Heart left ventricle (tissue), 16 donors: ENCODE measurements at places on chromosomes 1 and 21. TPM values are rescaled to one million over a fixed set of nuclear protein-coding genes. Genes with fewer than 3 reads are reported as not detected.

GRCh38 chr1:213874789-213875188 lies 113.0 kb upstream of the PROX1 start:
- DNase-seq = no peak
- H3K4me1 ChIP-seq = no peaks in the 10 kb centered on the region
- H3K27ac ChIP-seq = no peak overlapping the region

GRCh38 chr1:39500862-39501389 lies 9.5 kb downstream of the BMP8A start:
- H3K27me3 ChIP-seq = no peaks in the 10 kb centered on the region
- no peaks in the 10 kb centered on the region for H3K4me1 ChIP-seq
- no peak for DNase-seq
- H3K36me3 ChIP-seq = no peaks in the 10 kb centered on the region
- H3K27ac ChIP-seq = no peak overlapping the region

Gene PROK1
- 0.26 TPM for total RNA-seq

Gene FLG2
- not detected for total RNA-seq

DNA sequence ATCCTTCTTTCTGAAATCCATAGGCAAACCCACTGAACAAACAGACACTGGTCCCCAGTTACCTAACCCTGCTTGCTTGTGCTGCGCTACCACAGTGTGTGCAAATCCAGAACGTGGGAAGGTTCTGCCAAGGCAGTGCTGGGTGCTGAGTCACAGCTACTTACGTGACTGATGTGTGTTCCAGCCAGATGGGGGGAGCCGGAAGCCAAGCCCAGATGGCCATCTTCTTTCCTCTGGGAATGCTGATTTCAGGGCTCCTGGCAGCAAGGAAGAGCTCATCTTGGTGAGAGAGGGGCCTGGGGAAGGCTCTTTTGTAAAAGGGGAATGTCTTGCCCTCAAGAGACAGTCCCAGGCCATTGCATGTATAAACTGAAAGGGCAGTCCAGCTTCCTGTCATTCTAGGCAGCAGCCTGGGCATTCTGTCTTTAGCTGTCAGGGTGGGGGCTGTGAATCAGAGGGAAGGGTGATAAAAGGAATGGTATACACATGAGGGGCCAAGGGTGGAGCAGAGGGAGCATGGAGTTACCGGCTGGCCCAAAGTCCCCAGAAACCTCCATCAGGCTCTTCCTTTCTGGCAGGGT lies 54.1 kb downstream of the CD46 start:
- no peak overlapping the region for H3K4me3 ChIP-seq
- H3K27me3 ChIP-seq = no peaks in the 10 kb centered on the region
- peaks cover 93% of the 10 kb centered on the region for H3K4me1 ChIP-seq
- DNase-seq = peak; percentile 84

DNA sequence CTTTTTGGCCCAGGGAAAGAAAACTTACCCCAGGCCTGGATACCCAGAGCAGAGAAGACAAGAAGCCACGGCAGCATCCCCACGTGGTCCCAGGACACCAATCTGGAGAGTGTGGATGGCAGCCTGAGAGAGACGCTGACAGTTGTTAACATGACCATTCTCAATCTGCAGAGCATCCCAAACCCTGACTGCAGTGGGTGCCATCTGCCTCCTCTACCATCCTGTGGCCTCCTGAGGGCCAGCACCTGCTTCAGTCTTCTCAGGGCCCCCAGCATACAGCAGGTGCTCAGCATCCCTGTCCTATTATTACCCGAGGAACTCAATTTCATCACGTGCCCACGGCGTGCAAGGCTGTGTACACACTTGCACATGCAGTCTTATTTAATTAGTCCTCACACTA lies 785 bp downstream of the PGLYRP4 start:
- H3K4me3 ChIP-seq = no peak overlapping the region
- DNase-seq = no peak
- no peaks in the 10 kb centered on the region for H3K36me3 ChIP-seq
- H3K4me1 ChIP-seq = no peaks in the 10 kb centered on the region
- peaks cover 32% of the 10 kb centered on the region for H3K27me3 ChIP-seq
- H3K27ac ChIP-seq = no peak overlapping the region

- no peak overlapping the region for H3K27ac ChIP-seq
- no peak overlapping the region for H3K4me3 ChIP-seq
- H3K27me3 ChIP-seq = no peaks in the 10 kb centered on the region
- peaks cover 46% of the 10 kb centered on the region for H3K4me1 ChIP-seq
- H3K36me3 ChIP-seq = no peaks in the 10 kb centered on the region
These were observed 14.6 kb downstream of the EPHX1 start for GRCh38 chr1:225824533-225824941.

DNA sequence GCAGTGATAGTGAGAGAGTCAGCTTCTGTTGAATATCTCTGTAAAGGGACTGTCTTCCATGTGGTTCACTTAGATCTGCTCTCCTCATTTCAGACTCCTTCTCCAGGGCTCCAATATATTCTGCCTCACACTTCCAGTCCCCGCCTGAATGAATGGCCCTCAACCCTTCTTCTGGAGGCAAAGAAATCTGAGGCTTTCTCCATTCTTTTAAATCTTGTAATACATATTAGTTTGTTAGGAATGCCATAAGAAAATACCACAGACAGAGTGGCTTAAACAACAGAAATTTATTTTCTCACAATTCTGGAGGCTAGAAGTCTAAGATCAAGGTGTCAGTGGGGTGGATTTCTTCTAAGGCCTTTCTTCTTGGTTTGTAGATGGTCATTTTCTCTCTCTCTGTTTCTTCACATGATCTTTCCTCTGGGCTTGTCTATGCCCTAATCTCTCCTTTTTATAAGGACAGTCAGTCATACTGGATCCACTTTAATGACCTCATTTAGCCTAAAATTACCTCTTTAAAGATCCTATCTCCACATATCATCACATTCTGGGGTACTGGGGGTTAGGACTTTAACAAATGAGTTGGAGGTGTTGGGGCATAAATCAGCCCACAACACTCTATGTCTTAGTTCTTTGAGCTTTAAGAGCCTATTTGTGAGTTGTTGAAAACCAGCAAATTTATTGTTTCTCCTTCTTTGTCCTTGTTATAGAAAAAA lies 128.5 kb upstream of the KCNK2 start:
- no peaks in the 10 kb centered on the region for H3K27me3 ChIP-seq
- no peaks in the 10 kb centered on the region for H3K4me1 ChIP-seq
- no peak overlapping the region for H3K27ac ChIP-seq
- DNase-seq = no peak
- H3K36me3 ChIP-seq = no peaks in the 10 kb centered on the region
- no peak overlapping the region for H3K4me3 ChIP-seq

Gene HHIPL2
- total RNA-seq = 1.1 TPM

Gene DDR2
- total RNA-seq = 55.3 TPM

DNA sequence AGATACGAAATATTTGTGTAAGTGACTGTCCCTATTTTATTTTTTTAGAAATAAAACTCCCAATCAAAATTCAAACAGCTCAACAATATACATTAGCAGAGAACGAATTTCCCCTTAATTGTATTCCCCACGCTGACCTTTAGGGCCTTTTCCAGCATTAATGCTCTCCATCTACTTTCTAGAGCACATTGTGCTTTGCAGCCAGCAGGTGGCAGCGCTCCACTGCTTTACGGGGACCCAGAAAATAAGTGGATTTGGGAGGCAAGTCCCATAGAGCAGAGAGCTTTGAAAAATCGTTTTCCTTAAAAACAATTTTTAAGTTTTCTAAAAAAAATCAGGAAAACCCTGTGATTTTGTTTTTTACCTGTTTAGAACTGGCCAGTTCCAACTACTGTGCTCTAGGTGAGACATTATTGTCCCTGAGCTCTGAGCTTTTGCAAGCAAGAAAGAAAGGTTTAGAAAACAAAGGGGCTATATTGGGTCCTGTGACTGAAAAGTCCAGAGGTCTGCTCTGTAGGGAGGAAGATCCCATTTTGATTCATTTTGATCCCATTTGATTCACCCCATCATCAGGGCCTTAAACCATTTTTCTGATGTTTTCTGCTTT lies 144.4 kb upstream of the ZNF644 start:
- H3K4me3 ChIP-seq = no peak overlapping the region
- DNase-seq = no peak
- no peak overlapping the region for H3K27ac ChIP-seq

GRCh38 chr1:44999232-44999631 lies 11.9 kb downstream of the HECTD3 start:
- no peak for DNase-seq
- H3K4me3 ChIP-seq = no peak overlapping the region

DNA sequence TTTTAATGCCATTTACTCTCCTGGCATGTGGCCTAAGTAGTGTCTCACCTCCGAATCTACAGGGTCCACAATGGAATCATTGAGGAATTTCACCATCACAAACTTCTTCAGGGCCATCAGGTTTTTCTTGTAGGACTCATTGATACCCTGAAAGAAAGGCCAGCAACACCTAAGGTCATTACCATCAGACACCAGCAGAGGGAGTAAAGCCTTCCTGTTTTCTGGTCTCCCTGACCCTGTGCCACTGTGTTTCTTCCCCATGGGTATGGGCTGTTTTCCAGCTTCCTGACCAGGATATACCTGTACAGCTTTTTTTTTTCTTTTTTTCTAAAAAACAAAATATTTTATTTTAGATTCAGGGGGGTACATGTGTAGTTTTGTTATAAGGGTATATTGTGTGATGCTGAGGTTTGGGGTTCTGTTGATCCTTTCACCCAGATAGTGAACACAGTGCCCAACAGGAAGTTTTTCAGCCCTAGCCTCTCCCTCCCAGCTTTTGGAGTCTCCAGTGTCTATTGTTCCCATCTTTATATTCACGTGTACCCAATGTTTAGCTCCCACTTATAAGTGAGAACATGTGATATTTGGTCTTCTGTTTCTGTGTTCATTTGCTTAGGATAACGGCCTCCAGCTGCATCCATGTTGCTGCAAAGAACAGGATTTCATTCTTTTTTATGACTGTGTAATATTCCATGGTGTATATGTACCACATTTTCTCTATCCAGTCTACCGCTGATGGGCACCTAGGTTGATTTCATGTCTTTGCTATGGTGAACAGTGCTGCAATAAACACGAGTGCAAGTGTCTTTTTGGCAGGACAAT lies 18.3 kb downstream of the PPT1 start:
- H3K36me3 ChIP-seq = peaks cover 3% of the 10 kb centered on the region
- no peak overlapping the region for H3K27ac ChIP-seq
- H3K27me3 ChIP-seq = no peaks in the 10 kb centered on the region
- DNase-seq = no peak
- no peak overlapping the region for H3K4me3 ChIP-seq

Gene GSTM5
- total RNA-seq = 2.3 TPM

Gene C1QA
- total RNA-seq = 355 TPM

DNA sequence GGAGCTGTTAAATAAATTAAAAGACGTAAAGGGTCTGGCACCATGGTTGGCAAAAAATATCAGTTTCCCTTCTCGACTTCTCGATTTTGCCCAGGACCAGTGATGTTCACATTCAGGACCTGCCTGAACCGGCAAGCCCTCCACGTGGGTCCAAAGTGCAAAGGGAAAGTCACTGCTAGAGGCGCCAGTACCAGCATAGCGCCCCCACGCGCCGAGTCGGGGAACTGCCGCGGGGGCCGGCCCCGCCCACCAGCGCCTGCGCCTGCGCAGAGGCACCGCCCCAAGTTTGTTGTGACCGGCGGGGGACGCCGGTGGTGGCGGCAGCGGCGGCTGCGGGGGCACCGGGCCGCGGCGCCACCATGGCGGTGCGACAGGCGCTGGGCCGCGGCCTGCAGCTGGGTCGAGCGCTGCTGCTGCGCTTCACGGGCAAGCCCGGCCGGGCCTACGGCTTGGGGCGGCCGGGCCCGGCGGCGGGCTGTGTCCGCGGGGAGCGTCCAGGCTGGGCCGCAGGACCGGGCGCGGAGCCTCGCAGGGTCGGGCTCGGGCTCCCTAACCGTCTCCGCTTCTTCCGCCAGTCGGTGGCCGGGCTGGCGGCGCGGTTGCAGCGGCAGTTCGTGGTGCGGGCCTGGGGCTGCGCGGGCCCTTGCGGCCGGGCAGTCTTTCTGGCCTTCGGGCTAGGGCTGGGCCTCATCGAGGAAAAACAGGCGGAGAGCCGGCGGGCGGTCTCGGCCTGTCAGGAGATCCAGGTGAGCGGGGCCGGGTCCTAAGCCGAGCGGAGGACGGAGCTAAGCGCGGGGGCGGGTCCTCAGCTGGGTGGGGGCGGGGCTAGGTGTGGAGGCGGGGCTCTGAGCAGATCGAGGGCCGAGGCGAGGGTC lies at the start of gene PINK1:
PINK1 (plus strand) TSS at position 269 of the 875 bp plus-strand sequence; CDS start at position 360, 91 bp downstream.
- peaks cover 21% of the 10 kb centered on the region for H3K36me3 ChIP-seq
- no peaks in the 10 kb centered on the region for H3K27me3 ChIP-seq
- H3K27ac ChIP-seq = peak within 1 kb of the TSS; percentile 97
- peak; percentile 84 for DNase-seq

GRCh38 chr1:4045397-4046010 lies 145.4 kb upstream of the C1orf174 start:
- no peaks in the 10 kb centered on the region for H3K4me1 ChIP-seq
- H3K36me3 ChIP-seq = no peaks in the 10 kb centered on the region
- H3K4me3 ChIP-seq = no peak overlapping the region
- no peak for DNase-seq
- no peak overlapping the region for H3K27ac ChIP-seq
- H3K27me3 ChIP-seq = no peaks in the 10 kb centered on the region

GRCh38 chr21:40254540-40255465 lies 387.6 kb downstream of the PCP4 start:
- H3K27ac ChIP-seq = no peak overlapping the region
- no peaks in the 10 kb centered on the region for H3K27me3 ChIP-seq
- no peak overlapping the region for H3K4me3 ChIP-seq
- no peaks in the 10 kb centered on the region for H3K36me3 ChIP-seq
- H3K4me1 ChIP-seq = no peaks in the 10 kb centered on the region

Gene CEP104
- total RNA-seq = 22.2 TPM

DNA sequence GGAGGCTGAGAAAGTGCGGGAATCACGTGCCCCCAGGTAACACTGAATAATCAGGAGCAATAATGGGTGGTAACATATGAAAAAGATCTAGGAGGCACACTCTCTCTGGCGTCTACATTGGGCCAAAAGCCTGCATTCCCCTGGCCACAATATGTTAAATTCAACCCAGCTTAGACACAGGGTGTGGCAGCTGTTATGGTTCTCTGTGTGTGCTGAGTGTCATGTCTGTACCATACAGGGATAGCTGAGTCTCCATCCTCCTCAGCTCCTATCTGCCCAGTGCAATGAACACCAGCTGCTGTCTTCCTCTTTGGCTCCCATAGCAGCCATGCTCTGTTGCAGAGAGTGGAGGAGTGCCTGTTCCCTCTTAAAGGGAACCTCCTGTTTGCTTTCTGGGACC lies 14.3 kb downstream of the S100A11 start:
- H3K4me1 ChIP-seq = no peaks in the 10 kb centered on the region
- no peak overlapping the region for H3K4me3 ChIP-seq
- H3K27ac ChIP-seq = no peak overlapping the region
- H3K27me3 ChIP-seq = no peaks in the 10 kb centered on the region
- no peak for DNase-seq
